ENCODE measurements at places on chromosomes 13 and 19. TPM values are rescaled to one million over a fixed set of nuclear protein-coding genes. Genes with fewer than 3 reads are reported as not detected.

- no peak for DNase-seq
Observed at GRCh38 chr19:10876459-10877240, 5.3 kb downstream of the CARM1 start.

GRCh38 chr19:54023191-54023590, 31.8 kb downstream of the CACNG6 start:
- no peak for DNase-seq

DNA sequence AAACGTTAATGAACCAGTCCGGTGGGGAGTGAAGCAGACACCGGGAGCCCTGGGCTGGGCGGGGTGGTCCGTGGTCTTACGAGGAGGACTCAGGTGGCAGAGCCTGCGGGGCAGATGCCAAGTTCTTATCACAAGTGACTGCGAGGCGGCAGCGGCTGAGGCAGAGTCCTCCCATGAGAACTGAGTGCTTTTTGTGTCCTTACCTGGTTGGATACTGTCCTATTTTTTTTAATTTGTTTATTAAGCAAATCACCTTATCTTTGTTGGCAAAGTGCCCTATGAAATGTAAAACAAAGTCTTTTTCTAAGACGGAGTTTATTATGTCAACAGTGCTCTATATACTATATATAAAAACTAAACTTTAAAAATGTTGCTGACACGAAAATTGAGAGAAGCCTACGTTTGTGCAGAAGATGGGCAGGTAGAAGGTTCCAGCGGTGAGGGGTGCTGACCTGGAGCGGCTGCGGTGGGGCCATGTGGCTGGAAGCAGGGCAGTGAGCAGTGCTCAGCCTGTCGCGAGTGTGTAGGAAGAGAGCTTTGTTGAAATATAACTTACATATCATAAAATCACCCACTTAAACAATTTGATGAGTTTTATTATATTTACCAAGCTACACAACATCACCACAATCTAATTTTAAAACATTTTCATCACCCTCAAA, 82.2 kb downstream of the ATP11A start:
- no peak for DNase-seq

Gene IRGC
- not detected for total RNA-seq

GRCh38 chr13:113114511-113115362, 7.9 kb upstream of the F10 start:
- DNase-seq = no peak

- no peak for DNase-seq
Observed at GRCh38 chr19:8320564-8321066, 560 bp downstream of the NDUFA7 start.

DNA sequence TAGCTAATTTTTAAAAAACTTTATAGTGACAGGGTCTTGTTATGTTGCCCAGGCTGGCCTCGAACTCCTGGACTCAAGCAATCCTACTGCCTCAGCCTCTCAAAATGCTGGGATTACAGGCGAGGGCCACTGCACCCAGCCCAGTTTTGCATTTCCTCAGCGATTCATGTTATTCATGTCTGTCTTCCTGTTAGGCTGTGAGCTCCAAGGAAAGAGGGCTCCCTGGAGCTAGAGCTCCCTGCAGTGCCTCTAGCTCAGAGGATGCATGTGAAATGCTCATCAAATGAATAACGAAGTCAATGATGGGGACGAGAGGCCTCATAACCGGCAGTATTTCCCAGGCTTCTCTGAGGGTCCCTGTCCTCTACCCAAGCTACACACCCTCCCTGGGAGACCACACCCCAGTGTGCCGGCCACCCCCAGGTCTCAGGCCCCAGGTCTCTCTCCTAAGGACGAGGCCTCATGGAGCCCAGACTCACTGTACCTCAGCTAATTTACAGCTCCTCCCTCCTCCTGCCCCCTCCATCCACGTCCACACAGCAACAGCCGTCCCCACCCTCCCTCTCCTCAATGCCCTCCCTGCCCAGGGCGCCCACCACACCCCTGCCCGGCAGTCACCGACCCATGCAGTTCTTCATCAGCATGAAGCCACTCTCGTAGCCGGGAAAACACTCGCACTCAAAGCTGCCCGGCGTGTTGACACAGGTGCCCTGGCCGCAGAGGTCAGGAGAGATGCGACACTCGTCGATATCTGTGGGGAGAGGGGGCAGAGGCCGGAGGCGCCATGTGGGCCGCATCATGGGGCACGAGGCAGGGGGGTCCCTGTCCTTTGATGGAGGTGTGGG, 28.5 kb downstream of the FBN3 start:
- no peak for DNase-seq

Gene KLK5
- not detected for total RNA-seq

Gene CACNG6
- total RNA-seq = not detected

DNA sequence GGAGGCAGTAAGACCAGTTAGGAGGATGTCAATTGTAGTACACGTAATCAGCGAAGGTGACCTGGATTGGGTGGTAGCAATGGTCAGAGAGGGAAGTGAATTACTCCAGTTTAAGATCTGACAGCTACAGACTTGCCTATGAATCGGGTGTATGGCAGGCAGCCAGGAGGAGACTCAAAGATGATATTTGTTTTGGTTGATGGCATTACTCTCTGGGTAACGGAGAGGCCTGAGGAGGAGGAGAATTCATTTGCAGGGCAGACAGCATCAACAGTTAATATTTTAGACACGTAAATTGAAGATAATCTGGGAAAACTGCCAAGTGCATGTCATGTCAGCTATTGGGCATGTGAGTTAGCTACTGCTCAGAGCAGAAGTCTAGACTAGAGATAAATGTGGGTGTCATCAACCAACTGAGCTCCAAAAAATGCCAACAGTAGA, 109.2 kb downstream of the SGCG start:
- no peak for DNase-seq

Gene SHANK1
- not detected for total RNA-seq

- DNase-seq = no peak
Observed at GRCh38 chr13:27028683-27029480, 142.7 kb downstream of the USP12 start.

- no peak for DNase-seq
Observed at GRCh38 chr19:39303373-39304184, 7.4 kb downstream of the IFNL1 start.

DNA sequence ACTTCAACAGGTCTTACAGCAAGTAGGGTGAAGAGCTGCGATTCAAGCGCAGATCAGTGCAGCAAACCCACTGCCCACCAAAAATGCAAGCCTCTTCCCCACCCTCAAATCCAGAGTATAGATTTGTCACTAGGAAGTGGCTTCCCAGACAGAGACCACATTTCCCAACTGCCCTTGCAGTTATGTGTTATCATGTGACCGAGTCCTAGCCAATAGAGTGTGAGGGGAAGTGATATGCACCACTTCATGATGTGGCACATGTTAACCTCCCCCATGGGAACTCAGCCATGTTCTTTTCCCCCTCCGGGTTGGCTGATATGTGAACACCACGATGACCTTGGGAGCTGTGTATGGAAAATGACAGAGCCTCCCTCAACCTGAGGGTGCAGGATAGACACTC, 50.8 kb downstream of the MBD3L2B start:
- no peak for DNase-seq

DNA sequence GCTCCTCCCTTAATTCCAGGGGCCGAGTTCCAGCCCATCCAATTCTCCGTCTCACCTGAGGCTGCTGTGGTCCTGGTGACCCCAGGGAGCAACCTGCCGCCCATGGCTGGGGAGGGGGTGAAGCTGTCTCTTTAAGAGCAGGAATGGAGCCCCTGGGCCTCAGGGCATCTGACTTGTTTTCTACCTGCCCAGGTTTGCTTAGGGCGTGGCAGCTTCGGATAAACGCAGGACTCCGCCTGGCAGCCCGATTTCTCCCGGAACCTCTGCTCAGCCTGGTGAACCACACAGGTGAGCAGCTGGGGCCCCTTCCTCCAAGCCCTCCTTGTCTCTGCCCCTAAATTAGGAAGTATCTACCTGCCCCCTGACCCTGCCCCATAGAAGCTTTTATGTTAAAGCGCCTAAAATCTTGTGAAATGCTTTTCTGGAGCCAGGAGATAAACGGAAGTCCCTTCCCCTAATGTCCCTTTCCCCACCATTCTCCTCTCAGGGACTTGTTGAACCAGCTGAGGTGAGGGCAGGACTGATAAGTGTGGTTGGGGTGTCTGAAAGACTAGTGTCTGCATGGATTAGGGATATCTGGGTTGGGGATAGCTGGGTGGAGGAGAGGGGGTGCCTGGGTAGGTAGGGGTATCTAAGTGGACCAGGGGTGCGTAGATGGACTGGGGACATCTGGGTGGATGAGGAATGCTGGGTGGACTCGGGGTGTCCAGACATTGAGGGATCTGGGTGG, 614 bp downstream of the FXYD3 start:
- no peak for DNase-seq

Gene PTGIR
- 17.7 TPM for total RNA-seq

DNA sequence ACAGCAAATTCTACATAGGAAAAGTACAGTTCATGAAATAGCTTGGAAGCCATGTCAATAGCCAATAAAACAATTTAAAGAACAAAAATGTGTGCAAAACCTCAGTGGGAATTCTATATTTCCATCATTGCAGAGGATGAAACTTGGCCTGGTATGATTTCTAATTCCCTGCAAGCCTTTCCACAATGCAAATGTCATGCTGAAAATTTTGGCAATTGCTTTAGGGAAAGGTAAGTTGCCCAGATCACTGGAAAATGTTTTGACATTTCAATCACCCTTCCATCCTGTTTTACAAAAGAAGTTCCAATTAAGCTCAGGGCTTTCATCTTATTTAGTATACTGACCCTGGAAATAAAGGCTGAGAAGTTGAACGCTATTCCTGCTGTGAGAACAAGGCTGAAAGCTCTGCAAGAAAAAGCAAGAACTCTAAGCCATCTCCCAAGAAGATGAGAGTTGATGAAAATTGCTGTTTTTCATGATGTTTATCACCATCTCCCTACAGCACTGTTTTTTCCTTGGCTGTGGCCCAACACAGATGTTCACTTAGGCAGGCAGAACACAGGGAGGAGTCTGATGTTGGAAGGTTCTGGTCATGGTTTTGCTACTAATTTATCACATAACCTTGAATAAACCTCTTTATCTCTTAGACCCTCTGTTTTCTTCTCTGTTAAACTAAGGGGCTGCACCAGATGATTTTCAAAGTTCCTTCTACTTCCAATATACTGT, 263.7 kb downstream of the KCTD12 start:
- DNase-seq = no peak

DNA sequence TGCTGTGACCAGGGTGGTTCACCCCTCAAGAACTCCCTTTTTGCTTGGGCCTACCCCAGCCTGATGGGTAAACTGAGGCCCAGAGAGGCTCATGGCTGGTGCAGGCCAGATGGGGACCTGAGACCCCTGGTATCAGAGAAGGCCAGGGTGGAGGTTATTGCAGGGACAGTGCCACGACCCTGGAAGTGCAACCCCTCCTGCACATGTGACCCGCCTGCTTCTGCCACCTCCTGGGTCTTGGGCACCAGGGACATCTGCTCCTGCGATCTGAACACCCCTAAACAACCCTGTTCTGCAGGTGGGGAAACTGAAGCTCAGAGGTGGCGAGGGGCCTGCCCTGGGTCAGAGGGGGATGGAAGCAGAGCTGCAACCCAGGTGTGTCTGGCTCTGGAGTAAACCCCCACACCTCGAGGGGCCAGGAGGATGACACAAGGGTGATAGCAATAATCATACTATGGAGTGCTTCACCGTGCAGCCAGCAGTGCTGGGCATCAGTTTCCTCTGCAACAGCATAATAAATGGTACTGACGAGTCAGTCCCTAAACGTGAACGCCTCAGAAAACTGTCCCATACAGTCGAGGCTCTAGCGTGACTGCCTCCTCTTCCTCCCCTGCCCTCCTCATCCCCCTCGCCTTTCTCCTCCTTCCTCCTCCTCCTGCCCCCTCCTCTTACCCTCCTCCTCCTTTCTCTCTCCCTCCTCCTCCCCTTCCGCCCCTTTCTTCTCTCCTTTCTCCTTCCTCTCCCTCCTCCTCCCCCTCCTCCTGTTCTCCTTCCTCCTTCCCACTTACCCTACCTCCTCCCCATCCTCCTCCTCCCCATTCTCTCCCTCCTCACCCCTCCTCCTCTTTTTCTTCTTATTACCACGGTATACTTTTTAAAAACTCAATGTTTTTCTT, 4.3 kb downstream of the YJEFN3 start:
- no peak for DNase-seq

Gene RXFP2
- not detected for total RNA-seq

GRCh38 chr13:110285991-110286832, 20.7 kb downstream of the COL4A1 start:
- no peak for DNase-seq

GRCh38 chr19:4516939-4517300, 1.4 kb downstream of the PLIN4 start:
- DNase-seq = no peak

DNA sequence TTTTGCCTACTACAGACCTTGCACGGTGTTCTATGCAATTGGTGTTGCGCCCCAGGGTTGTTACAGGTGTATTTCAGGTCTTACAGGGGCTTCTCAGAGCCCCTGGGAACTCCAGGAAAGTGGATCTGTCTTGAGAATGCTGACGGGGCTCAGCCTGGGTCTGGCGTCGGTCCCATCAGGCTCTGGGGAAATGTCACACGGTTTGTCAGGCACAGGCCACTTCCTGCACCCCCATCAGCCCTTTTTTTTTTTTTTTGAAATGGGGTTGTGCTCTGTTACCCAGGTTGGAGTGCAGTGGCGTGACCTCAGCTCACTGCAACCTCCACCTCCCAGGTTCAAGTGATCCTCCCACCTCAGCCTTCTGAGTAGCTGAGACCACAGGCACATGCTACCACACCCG, 13.2 kb downstream of the CLEC4G start:
- peak; percentile 44 for DNase-seq

Gene ZNF738
- total RNA-seq = 8.3 TPM

GRCh38 chr19:41325640-41325946, 15.6 kb downstream of the CCDC97 start:
- DNase-seq = no peak

- no peak for DNase-seq
Observed at GRCh38 chr13:48729856-48730255, 76.1 kb downstream of the CYSLTR2 start.

- no peak for DNase-seq
Observed at GRCh38 chr19:17020823-17021222, 5.8 kb downstream of the CPAMD8 start.

GRCh38 chr13:97386801-97387484, 47.0 kb upstream of the RAP2A start:
- no peak for DNase-seq

- DNase-seq = no peak
Observed at GRCh38 chr19:30563691-30564090, 191.5 kb downstream of the ZNF536 start.

Gene KLK4
- total RNA-seq = not detected

DNA sequence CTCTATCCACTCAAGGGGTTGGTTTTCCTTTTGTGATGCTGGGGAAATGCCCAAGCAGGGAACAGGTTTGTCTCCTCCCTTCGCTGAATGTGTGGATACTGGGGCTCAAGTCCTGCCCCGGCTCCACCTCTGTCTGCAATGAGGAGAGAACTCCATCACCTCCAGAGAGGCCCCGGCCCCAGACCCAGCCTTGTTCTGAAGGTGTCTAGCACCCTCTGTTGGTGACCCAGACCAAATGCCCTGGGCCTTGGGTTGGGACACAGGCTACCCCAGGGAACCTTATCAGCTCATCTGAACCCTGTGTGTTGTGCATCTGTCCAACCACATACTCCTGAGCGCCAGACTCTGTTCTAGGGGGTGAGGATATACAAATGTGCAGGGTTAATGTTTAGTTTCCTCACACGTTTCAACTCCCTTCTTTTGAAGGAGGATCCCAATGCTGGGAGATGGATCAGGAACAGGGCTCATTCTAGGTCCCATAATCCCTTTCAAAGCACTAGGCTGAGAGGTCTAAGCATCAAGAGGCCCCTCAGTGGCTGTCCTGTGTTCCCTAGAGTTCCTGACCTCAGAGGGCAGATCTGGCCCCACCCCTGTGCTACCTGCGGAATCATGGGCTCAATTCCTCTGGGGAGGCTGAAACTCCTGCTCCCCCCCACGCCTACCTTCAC, 112.5 kb upstream of the SLC7A1 start:
- DNase-seq = peak; percentile 31

Data from CD8-positive, alpha-beta memory T cell (primary cell).